ENCODE measurements at places on chromosomes 12 and 14.

DNA sequence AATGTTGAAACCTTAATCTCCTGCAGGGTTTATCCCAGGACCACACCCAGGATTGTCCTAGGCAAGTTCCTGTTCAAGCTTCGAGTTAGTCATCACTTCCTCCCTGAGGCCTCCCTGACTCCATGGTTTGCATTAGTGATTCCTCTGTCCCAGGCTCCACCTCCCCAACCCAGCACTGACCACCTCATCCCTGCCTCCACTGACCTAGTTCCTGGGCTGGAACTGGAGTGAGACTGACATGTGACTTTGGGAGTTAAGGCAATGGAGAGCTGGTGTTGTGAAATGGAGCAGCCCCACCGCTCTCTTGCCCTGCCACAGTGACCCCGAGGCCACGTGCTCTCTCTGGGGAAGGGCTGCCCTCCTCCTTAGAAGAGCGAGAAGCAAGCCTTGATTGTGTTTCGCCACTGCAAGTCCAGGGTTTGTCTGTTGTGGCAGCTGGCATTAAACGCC lies 15.8 kb upstream of the DTX1 start:
- DNase-seq, result no peak

DNA sequence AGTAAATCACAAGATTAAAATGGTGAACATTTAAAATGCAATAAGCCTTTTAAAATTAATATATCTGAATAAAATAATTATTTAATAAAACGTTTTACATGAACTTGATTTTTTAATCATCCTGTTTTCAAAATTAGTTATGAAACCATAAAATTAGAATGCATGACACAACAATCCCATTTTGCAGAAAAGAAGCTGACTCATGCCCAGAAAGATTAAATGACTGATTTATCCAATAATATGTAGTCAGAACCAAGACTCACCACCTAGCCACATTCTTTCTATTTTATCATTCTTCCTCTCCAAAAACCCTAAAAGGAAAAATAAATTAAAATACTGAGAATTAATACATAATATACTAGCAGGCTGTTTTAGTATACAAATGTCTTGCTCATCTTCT lies 83.0 kb upstream of the LGR5 start:
- DNase-seq, result no peak

GRCh38 chr12:104733717-104734175 lies 224.3 kb downstream of the SLC41A2 start:
- DNase-seq, result no peak

DNA sequence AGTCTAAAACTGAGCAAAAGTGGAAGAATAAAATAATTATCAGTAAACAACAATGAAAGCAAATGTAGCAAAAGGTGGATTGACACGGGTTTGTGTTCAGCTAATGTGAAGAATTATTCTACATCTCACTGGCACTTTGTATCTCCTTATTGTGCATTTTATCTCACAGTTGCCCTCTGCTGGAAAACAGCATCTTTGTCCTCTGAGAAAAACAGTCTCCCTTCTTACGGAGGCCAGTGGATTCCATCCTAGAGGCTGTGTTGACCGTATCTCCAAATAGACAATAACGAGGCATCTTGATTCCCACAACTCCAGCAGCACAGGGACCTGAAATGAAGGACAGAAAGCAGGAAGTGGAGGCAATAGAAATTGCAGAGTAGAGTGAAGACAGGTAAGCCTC lies 51.3 kb upstream of the PLBD1 start:
- DNase-seq, result no peak

- DNase-seq, result no peak
These were observed 13.6 kb downstream of the SNX6 start for GRCh38 chr14:34616360-34616759.

GRCh38 chr14:73238424-73238852 lies 1.1 kb downstream of the PAPLN start:
- no peak for DNase-seq

- DNase-seq, result no peak
These were observed 4.7 kb downstream of the SMCO2 start for GRCh38 chr12:27451036-27451825.
